ENCODE measurements at places on chromosomes 5 and 9. TPM values are rescaled to one million over a fixed set of nuclear protein-coding genes. Genes with fewer than 3 reads are reported as not detected.

DNA sequence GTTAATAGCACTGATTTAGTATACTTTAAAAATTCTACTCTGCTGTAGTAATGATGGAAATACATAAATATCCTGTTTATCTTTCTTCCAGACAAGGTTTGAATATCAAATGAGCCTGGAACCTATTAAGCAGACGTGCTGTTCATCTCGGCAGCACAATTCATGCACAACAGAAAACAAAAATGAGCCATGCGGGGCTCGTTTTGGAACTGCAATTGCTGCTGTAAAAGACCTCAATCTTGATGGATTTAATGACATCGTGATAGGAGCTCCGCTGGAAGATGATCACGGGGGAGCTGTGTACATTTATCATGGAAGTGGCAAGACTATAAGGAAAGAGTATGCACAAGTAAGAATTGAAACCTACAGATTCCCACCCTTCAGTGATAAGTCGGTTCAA lies 79.1 kb upstream of the ITGA2 start:
- H3K27me3 ChIP-seq: no peaks in the 10 kb centered on the region
- no peak for DNase-seq
- no peak overlapping the region for H3K27ac ChIP-seq
- no peak overlapping the region for H3K4me3 ChIP-seq

DNA sequence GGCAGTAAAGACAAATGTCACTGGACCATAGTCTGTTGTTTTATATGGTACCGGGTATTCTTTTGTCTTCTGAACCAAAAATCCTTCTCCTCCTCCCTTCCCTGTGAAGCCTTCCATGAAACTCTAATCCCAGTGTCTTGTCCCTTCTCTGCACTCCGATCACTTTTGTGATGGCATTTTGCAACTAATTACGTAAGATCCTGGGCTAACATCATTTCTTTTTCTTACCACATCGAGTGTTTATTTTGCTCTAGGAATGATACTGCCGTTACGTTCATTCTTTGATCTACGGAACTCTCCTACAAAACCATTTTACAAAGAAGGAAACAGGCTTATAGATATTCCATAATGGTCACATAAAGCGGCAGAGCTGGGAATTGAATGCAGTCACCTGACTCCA lies 33.7 kb downstream of the SNX18 start:
- no peak overlapping the region for H3K27ac ChIP-seq
- H3K36me3 ChIP-seq: no peaks in the 10 kb centered on the region
- no peak for DNase-seq
- no peaks in the 10 kb centered on the region for H3K4me1 ChIP-seq
- H3K27me3 ChIP-seq: no peaks in the 10 kb centered on the region
- H3K4me3 ChIP-seq: no peak overlapping the region

GRCh38 chr9:17656889-17657288 lies 78.0 kb downstream of the SH3GL2 start:
- DNase-seq: no peak
- H3K4me3 ChIP-seq: no peak overlapping the region
- no peaks in the 10 kb centered on the region for H3K4me1 ChIP-seq
- no peak overlapping the region for H3K27ac ChIP-seq
- H3K36me3 ChIP-seq: no peaks in the 10 kb centered on the region

DNA sequence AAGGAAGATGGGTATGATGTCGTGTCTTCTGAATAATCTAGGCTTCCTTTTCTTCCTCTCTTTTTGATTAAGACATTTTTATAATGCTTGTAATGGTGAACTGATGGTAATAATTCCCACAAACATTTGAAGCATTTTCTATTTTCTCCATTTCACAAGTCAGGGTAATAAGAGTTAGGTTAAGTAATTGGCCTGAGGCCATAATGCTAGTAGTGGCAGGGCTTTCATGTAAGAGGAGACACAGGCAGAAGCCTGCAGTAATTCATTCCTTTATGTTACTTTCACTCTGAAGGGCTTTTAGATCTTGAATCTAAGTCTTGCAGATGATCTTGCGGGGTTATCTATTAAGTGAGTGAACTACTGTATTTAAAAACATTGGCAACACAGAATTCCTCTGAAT lies 374.9 kb downstream of the MAT2B start:
- H3K27me3 ChIP-seq: no peaks in the 10 kb centered on the region
- no peak overlapping the region for H3K27ac ChIP-seq
- no peaks in the 10 kb centered on the region for H3K36me3 ChIP-seq
- no peaks in the 10 kb centered on the region for H3K4me1 ChIP-seq
- no peak overlapping the region for H3K4me3 ChIP-seq

The DAPK1 gene
- total RNA-seq: 14.7 TPM

The WNK2 gene
- not detected for total RNA-seq

The SLC6A18 gene
- total RNA-seq: not detected

The PROB1 gene
- 0.73 TPM for total RNA-seq

The FST gene
- total RNA-seq: 23.0 TPM

The HEMGN gene
- not detected for total RNA-seq

DNA sequence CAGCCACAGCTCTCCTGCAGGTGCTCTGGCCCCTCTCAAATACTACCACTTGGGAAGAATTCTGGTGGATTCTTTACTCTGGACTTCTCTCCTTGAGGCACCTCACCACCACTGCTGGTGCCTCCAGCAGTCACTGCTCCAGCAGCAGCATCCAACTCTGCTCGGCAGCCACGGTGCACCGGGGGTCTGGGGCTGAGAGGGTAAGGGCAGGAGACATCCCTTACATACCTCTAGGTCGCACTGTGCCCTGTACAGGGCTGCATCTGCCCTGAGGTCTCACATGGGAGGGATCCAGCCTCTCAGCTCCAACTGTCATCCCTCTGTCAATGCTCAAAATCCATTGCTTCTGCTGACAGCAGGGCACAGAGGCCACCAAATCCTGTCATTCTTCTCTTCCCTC lies 588.2 kb downstream of the CDK5RAP2 start:
- H3K27ac ChIP-seq: no peak overlapping the region
- no peaks in the 10 kb centered on the region for H3K36me3 ChIP-seq
- no peak for DNase-seq
- H3K4me3 ChIP-seq: no peak overlapping the region
- no peaks in the 10 kb centered on the region for H3K27me3 ChIP-seq

All from breast epithelium (tissue), 4 donors.